ENCODE measurements at places on chromosomes 7 and 10.
A peak's percentile ranks its signal among the peaks of the same experiment; 100 is the strongest.

- DNase-seq = no peak
Measured at GRCh38 chr10:43268491-43268890, 1.6 kb upstream of the RASGEF1A start.

DNA sequence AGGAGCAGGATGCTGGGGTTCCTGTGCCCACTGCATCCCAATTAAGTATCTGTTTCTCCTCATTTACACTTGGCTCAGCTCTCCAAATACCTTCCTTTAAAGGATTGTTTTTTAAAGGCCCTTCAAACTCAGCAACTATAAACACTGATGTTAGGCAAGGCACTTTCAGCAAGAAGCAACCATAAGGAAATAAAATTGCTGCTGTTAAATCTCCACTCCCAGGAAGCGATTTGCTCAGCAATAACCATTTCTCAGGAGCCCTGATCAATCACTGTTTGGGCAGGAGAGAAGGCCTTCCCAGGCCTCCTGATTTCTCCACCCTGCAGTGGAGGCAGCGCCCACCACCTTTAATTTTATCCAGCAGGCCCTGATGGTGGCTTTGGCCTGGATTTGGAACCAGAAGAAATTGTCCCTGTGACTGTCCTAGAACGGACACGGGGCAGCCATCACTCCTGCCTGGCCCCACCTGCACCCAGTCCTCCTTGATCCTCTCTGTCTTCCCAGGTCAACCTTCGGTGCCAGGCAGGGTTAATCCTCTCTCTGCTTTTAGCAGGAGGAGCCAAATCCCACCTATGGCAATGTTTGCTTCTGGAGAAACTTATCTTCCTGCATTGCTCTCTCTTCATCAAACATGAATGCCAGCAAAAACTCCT, 199.8 kb downstream of the PLXNA4 start:
- DNase-seq = no peak

DNA sequence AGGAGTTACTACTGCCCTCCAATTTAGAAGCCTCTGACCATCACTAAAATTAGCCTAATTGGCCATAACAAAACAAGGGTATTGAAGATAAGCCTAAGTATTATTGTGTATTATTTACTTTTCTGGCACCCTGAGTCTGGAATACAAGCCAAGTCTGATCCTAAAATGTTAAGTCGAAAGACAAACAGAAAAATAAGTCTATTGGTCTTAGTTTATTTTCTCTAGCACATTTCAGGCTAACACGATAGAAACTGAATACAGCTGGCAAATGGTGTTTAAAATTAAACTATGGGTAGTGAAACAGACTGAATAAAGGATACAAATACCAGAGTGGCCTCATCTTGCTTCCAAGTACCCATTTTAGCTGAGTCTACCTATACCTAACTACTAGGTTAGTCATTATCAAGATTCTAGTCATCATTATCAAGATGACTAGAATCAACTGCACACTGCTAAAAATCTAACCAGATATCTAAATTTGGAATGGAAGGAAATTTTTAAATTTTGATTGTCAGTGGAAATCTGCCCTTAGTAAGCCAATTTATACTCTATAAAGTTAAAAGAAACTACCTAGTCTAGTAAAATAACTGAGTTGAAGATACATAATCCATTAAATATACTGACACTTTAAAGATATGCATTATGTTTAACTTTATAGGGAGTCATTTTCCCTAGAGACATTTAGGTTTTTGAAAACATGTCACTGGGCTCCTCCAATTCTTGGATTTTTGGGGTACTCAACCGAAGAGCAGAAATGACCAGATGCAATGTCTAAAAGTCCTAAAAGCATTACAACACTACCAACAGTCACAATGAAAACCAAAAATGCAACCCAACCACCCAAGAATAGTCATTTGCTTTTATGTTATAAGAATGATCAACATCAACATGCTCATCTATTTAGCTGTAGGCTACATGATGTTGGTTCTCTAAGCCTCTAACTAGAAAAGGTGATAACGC, 80.9 kb downstream of the NT5C2 start:
- no peak for DNase-seq

GRCh38 chr7:135109562-135109961, 38.3 kb upstream of the TMEM140 start:
- DNase-seq = no peak

DNA sequence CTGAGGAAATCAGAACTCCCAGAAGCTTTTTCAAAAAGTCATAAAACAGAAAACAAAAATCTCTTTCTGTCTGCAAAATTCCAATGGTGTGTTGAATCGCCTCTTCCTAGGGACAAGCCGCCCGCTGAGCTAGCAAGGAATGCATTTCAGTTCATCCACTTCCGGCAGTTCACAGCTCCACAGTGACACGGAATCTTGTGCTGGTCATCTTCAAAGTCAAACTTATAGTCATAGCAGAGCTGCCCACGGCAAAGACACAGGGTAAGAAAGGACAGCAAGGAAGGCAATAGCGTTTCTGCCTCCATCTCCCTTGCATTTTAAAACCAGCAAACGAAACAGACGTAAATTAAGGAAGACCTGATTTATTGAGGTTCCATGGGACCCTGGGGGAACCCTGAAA, 111.2 kb downstream of the GALNT11 start:
- peak; percentile 38 for DNase-seq

DNA sequence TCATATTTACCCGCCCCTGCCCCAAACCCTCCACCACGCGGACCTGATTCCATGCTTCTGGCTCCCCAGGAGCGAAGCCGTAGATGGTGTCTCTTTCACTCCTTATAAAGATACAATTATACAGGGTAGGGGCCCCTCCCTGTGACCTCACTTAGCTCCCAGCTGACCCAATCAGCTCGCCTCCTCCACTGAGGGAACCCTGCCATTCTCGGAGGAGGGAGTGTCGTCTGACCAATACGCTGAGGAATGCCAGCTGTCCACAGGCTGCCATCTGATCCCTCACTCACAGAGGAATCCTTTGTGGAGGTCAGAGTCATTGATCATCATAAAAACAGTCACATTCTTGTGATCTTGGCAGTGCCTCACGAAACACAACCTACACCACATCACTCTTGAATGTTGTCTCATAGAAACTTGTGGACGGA, 67.5 kb upstream of the INSIG1 start:
- DNase-seq = peak; percentile 95

GRCh38 chr7:120502825-120503224, 229.8 kb downstream of the KCND2 start:
- no peak for DNase-seq

DNA sequence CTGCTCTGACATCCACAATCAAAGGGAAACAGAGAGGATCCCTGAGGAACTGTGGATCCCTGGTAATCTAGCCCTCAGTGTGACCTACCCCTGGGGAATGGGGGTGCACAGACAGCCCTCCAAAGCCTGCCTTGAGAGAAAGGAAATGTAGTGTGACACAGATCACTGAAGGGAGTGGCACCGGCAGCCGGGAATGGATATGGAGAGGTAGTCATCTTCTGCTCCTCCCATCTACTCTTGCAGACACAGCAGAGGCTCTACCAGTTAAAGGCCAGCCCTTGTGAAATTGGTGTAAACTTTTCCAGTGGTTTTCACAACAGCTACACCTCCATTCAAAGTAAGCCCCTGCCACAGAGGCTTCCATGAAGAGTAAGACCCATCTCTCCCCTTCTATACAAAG, 144.4 kb downstream of the PCDH15 start:
- no peak for DNase-seq

GRCh38 chr10:79904671-79905321, 44.1 kb downstream of the SFTPD start:
- peak; percentile 83 for DNase-seq

GRCh38 chr10:84181631-84182030, 8.0 kb downstream of the GPR15LG start:
- no peak for DNase-seq

DNA sequence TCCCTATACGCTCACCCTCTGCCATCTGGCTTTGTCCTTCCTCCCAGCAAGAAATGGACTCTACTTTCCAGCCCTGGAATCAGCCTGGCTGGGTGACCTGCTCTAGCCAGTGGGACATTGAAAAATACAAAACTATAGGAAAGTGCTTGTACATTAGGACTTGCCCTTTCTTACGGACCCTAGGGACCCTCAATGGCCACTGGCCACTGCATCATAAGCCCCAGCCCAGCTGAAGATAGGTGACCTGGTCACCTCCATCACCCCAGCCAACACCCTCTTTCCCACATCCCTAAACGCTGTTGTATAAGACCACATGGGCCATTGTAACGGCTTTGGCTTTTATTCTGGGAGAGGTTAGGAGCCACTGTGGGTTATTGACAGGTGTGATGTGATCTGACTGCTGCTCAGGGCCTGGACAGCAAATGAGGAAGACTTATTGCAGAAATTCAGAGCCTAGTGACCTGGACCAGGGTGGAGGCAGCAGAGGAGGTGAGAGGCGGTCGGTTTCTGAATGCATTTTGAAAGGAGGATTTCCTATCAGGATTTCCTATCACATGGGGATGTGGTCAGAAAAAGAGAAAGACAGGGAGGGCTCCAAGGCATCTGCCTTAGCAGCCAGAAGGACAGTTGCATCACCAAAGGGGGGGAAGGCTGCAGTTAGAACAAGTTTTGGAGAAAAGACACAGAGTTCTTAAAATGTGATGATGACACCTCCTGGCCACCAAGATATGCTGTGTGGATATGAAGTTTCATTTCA, 2.2 kb upstream of the LMBR1 start:
- DNase-seq = no peak

- DNase-seq = peak; percentile 95
Measured at GRCh38 chr7:71733107-71733870, 601.3 kb downstream of the GALNT17 start.

DNA sequence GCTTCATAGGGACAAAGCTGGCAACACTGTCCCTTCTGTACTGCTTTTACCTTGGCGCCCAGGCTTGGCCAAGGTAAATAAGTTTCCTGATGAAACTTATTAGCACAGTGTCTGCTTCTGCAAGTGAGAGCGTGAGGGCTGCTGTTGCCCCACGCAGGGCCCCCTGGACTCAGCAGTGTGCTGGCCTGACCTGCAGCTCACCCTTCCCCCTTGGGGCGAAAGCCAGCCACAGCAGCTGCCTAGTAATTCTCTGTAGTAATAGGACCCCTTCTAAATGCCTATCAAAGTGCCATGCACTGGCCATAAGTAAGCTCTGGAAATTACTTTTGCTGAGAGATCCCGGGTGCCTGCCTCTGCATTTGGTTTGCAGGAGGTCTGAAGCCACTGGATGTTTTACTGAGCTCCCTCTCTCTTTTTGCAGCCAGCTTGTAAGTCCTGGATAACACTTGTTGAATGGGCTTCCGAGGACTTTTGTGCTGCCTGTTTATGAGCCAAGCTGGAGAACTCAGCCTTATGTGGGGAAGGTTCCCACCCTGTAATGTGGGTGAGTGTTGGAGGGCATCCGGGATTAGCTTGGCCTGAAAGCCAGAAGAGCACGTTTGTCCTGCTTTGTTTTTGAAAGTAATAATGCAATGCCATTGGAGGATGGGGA, 293.9 kb downstream of the C7orf25 start:
- DNase-seq = peak; percentile 90

DNA sequence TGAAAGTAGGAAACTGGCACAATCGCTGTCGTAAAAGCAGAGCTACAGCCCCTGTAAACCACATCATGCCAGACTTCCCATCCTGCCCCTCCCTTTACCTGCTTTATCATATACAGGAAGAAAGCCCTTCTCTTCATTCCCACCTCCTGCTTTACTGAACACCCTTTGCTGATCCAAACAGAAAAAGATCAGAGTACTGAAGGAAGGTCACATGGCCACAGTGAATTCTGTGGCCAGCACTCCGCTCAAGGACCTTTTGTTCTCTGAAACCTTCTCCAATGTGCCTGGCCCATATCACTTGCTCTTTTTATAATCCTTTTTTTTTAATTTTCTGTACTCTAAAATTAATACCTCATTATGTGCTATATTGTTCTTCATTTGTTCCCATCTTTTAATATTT, 108.8 kb upstream of the LRGUK start:
- no peak for DNase-seq

DNA sequence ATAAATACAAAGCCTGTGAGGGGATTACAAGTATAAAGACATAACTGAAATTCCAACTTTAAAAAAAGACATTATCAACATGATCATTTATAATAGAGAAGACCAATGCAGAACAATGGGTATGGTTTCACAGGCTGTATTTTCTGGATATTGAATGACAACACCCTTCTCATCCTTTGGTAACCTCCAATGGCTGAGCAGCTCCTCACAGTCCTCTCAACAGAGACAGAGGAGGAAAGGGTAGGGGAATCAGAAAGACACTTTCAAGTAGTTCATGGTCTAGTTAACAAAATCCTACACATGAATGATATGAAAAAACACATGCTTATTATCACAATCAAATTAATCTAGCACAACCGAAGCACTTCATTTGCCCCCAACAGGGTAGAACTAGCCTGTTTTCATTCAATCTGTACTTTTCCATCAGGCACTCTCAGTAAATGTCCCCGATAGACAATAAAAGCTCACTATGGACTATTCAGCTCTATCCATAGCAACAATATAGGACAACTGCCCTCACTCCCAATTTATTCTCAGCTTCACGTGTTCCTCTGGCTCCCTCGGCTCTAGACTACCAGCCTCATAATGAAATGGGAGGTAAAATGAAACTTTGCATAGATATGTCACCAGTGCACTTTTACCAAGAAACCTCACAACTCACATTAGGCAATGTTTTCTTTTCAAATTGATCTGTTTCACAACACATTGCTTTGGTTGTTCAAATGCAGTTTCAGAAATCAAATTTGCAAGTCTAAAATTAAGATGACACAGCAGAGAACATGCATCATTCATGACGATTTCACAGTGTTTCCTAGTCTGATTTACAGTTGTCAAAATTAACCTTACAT, 211.4 kb downstream of the THSD7A start:
- no peak for DNase-seq

DNA sequence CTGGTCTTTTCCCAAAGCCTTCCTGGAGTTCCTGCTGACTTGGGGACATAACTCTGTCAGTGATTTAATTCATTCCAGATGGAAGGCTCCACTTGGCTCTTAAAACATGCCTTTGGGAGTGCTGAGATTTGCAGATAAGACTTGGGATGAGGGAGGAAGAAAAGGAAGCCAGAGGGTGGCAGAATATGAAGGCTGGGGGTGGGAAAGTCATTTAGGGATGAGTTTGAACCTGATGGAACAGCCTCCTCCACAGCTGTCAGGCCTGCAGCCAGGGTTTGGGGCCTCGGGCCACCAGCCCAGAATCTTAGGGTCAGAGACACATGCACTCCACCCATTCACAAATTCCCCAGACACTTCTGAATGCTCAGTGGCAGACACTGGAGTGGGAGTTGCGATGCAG, 28.4 kb upstream of the EIF5AL1 start:
- peak; percentile 44 for DNase-seq

DNA sequence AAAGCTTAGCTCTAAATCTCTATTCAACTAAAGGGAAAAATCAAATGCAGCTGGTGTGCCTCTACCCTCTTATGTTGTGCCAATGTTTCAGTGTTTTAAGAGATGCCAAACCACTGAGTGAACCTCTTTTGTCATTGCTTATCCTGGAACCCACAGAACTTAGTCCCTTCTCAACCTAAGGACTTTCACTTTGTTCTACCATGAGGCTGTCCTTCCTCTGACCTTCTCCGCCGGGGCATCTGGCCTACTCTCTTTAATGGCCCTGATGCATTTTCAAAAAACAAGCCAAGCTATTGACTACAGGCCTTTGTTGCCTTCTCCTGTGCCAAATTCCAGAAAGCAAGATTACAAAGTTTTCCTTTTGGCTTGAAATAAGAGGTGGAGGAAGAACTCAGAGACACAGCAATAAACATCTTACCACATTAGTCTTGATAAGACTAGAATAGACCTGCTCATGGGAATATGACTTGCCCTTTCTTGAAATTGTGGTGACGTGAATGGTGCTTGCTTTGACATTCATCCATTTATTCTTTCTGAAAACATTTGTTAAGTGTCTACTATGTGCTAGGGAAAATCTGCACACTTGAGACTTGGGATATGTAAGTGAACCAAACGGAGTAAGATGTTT, 253.2 kb upstream of the SMIM30 start:
- peak; percentile 62 for DNase-seq
